ENCODE measurements at places on chromosomes 5 and 9. TPM values are rescaled to one million over a fixed set of nuclear protein-coding genes. Genes with fewer than 3 reads are reported as not detected.

GRCh38 chr5:171816666-171817065 is 31.0 kb downstream of the SMIM23 start:
- no peak for DNase-seq

GRCh38 chr5:138850865-138851435 is 24.2 kb downstream of the LRRTM2 start:
- no peak for DNase-seq

GRCh38 chr5:111887706-111888105 is 130.7 kb upstream of the NREP start:
- DNase-seq = no peak

Gene GARNL3
- 59.1 TPM for total RNA-seq

DNA sequence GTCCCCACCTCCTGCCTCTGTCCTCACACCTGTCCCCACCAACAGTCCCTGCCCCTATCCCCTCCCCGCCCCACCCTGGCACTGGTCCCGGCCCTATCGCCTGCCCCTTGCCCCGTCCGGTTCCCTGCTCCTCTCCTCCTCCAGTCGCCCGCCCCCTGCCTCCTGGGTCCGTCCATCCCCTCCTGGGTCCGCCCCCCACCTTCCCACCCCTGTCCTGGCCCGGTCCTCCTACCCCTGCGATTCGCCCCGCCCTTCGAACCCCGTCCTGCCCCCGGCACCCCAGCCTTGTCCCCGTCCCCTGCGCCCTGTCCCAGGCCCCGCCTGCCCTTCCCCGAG is 372 bp downstream of the EDF1 start:
- DNase-seq = no peak

DNA sequence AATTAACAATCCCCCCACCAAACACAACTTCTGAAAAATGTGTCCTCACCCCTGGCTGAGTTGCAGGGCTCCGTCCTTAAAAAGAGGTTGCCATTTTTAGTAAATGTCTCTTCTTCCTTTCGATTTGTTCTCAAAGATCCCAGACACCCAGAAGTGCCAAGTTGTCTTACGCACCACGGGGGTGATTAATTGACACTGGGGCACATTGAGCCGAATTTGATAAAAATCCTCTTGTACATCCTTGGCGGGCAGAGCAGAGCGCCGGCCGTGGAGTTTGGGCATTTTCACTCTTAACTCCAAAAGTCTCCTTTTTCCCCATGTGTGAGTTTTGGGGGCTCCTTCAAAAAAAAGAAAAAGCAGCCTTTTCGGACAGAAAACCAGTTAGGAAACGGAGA is 4.5 kb downstream of the LMX1B start:
- DNase-seq = no peak

DNA sequence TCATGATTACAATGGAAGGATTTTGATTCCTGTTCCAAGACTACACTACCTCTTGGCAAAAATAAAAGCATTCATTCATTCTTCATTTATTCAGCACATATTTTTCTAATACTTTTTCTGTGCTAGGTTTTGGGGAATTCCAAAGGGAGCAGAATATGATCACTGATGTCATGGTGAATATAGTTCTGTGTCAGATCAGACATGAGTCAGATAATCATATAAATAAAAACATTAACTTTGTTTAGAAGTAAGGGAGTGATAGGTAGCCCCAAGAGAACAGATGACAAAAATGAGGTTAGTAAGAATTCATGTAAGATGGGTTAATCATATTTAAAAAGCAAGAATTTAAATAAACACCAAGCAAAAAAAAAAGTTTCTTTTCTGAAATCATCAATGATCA is 94.1 kb upstream of the RANBP6 start:
- no peak for DNase-seq

Gene RASA1
- 51.0 TPM for total RNA-seq

DNA sequence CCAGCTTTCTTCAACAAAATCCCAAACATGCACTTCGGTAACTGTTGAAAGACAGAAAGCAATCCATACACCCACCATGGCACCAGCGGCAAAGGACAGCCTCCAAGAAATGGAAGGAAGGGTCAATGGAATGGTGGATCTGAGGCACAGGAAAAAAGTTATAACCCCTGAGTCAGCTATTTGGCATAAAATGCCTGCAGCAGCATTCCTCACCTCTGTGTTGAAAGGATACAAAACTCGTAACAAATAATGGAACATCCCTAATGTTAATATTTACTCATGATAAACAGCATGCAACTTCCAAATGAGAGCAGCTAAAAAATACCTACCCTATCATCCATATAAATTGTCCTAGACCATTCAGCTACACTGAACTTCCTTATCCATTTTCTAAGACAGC is 9.4 kb downstream of the FBXW11 start:
- DNase-seq = no peak

Gene PCDHGA5
- total RNA-seq = 5.7 TPM

Gene FLT4
- 1.6 TPM for total RNA-seq

- DNase-seq = no peak
Measured at GRCh38 chr9:129070696-129071525, 10.0 kb upstream of the DOLPP1 start.

DNA sequence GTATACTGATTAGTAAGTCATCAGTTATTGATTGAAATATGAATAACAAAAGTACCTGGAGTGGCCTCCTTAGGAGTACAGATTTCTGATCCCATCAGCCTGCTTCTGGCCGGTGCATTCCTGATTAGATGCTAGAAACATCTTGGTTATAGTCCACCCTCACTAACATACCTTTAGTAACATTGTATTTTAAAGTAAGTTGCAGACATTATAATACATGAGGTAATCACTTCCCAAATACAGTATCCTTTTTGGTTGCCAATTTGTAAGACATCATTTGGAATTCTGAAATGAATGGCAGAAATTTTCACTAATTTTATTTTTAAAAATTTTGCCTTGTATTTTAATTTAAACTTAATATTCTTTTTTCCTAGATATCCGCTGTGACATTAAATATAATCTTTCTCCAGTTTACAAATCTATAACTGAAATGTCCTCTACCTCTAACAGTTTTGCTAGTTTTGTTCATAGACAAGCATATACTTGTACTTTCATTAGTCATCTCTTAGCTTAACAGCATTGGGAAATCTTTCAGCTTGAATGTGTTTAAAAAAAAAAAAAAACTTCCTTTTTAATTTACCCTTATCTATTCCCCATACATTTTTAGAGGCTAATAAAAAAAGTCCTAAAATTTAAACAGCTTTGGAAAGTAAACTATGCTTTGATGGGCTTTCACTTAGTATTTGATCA is 178.9 kb downstream of the XRCC4 start:
- DNase-seq = no peak

Gene ZNF367
- total RNA-seq = 4.1 TPM

- no peak for DNase-seq
Measured at GRCh38 chr5:87327998-87328397, 60.3 kb downstream of the RASA1 start.
